Thymus (tissue), 14 donors: ENCODE measurements at places on chromosomes 2 and 18.

GRCh38 chr2:226658555-226658954 is 141.1 kb downstream of the IRS1 start:
- no peaks in the 10 kb centered on the region for H3K4me1 ChIP-seq
- DNase-seq: no peak
- H3K27me3 ChIP-seq: no peaks in the 10 kb centered on the region
- H3K27ac ChIP-seq: no peak overlapping the region
- no peaks in the 10 kb centered on the region for H3K36me3 ChIP-seq
- no peak overlapping the region for H3K4me3 ChIP-seq

- peaks cover 8% of the 10 kb centered on the region for H3K4me1 ChIP-seq
- H3K27me3 ChIP-seq: no peaks in the 10 kb centered on the region
- H3K36me3 ChIP-seq: no peaks in the 10 kb centered on the region
- DNase-seq: no peak
- H3K4me3 ChIP-seq: no peak overlapping the region
- H3K27ac ChIP-seq: no peak overlapping the region
Measured at GRCh38 chr2:187994464-187995331, 297.0 kb upstream of the GULP1 start.

DNA sequence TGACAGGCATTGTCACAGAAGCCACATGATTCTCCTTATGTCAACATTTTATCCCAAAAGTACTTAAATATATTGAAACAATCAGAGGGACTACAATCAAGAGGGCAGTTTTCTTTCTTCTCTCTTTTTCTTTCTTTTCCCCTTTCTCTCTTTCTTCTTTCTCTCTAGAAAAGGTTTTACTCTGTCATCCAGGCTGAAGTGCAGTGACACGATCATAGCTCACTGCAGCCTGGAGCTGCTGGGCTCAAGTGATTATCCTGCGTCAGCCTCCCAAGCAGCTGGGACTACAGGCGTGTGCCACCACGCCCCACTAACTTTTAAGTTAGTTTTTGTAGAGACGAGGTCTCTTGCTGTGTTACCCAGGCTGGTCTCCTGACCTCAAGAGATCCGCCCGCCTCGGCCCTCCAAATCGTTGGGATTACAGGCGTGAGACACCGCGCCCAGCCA is 1.0 kb upstream of the PRKD3 start:
- no peak for DNase-seq
- no peak overlapping the region for H3K27ac ChIP-seq
- H3K36me3 ChIP-seq: no peaks in the 10 kb centered on the region
- peaks cover 9% of the 10 kb centered on the region for H3K4me1 ChIP-seq
- peaks cover 24% of the 10 kb centered on the region for H3K27me3 ChIP-seq

DNA sequence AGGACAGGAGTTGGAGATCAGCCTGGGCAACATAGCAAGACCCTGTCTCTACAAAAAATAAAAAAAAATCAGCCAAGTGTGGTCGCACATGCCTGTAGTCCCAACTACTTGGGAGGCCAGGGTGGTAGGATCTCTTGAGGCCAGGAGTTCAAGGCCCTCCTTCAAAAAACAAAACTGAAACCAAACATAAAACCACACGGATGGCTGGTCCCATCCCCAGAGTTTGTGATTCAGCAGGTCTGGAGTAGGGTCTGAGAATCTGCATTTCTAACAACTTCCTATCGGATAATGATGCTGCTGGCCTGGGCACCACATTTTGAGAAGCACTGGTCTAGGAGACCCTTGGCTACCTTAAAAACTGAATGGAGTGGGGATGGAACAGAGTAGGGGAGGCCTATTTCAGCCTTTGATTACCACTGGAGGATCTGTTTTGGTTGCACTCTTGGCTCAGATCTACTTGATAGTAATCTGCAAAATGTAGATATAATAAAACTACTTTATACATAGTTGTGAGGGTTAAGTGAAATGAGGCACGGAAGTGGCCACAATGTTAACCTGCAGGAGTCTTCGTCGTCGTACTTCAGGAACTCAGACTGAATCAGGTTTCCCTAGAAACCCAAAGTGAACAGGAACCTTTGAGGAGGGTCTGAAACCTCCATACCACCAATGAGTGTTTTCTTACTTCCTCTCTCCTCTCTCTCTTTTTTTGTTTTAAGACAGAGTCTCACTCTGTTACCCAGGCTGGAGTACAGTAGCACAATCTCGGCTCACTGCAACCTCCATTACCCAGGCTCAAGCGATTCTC is 25.5 kb upstream of the NFE2L2 start:
- H3K36me3 ChIP-seq: no peaks in the 10 kb centered on the region
- H3K27ac ChIP-seq: no peak overlapping the region
- no peak for DNase-seq
- H3K4me1 ChIP-seq: peaks cover 6% of the 10 kb centered on the region
- no peak overlapping the region for H3K4me3 ChIP-seq

GRCh38 chr2:96923810-96924774 is 54.2 kb upstream of the SEMA4C start:
- H3K4me1 ChIP-seq: peaks cover 25% of the 10 kb centered on the region
- no peaks in the 10 kb centered on the region for H3K27me3 ChIP-seq
- H3K27ac ChIP-seq: no peak overlapping the region

GRCh38 chr2:240210198-240210965 is 69.9 kb upstream of the OTOS start:
- no peaks in the 10 kb centered on the region for H3K27me3 ChIP-seq
- no peak for DNase-seq
- no peak overlapping the region for H3K27ac ChIP-seq
- H3K36me3 ChIP-seq: no peaks in the 10 kb centered on the region
- no peaks in the 10 kb centered on the region for H3K4me1 ChIP-seq
- no peak overlapping the region for H3K4me3 ChIP-seq
